Spinal cord (tissue), 10 donors: ENCODE measurements at places on chromosomes 11 and 22. TPM values are rescaled to one million over a fixed set of nuclear protein-coding genes. Genes with fewer than 3 reads are reported as not detected.

The HSCB gene
- 13.2 TPM for polyA plus RNA-seq

The CDC42EP1 gene
- polyA plus RNA-seq = 39.6 TPM

The SCGB1A1 gene
- polyA plus RNA-seq = not detected

The TENM4 gene
- 32.6 TPM for polyA plus RNA-seq

The CBLIF gene
- polyA plus RNA-seq = not detected

The SEPTIN3 gene
- polyA plus RNA-seq = 423 TPM

The SPTBN2 gene
- polyA plus RNA-seq = 78.4 TPM

The MS4A15 gene
- not detected for polyA plus RNA-seq

The TCN1 gene
- polyA plus RNA-seq = not detected

The FGF3 gene
- polyA plus RNA-seq = not detected

The SAA1 gene
- polyA plus RNA-seq = not detected

The SLC22A8 gene
- 44.7 TPM for polyA plus RNA-seq

The MAPK11 gene
- polyA plus RNA-seq = 40.2 TPM

The SCN2B gene
- polyA plus RNA-seq = 12.6 TPM

The MS4A6E gene
- polyA plus RNA-seq = not detected

The POU2AF2 gene
- polyA plus RNA-seq = not detected

The ME3 gene
- polyA plus RNA-seq = 43.9 TPM

The PLA2G6 gene
- polyA plus RNA-seq = 32.8 TPM

The RHOD gene
- polyA plus RNA-seq = 4.3 TPM

The PTGDR2 gene
- polyA plus RNA-seq = 3.2 TPM

The BACE1-AS gene
- polyA plus RNA-seq = 24.7 TPM

The KCNK7 gene
- 0.77 TPM for polyA plus RNA-seq

The FOLH1 gene
- 5.8 TPM for polyA plus RNA-seq

The SLC7A4 gene
- 9.0 TPM for polyA plus RNA-seq

The OR2AT4 gene
- 0.05 TPM for polyA plus RNA-seq

The DDX25 gene
- polyA plus RNA-seq = 38.1 TPM

The OVCH2 gene
- polyA plus RNA-seq = 0.08 TPM

The MMP12 gene
- 0.09 TPM for polyA plus RNA-seq

The HSD17B12 gene
- polyA plus RNA-seq = 91.4 TPM

The ZNF280B gene
- 4.6 TPM for polyA plus RNA-seq

The ABCG4 gene
- polyA plus RNA-seq = 16.9 TPM

The IGSF22 gene
- polyA plus RNA-seq = 4.5 TPM

The OR8G5 gene
- polyA plus RNA-seq = not detected

The NRGN gene
- 31.4 TPM for polyA plus RNA-seq

The CDHR5 gene
- polyA plus RNA-seq = 1.5 TPM

The PGM2L1 gene
- 71.8 TPM for polyA plus RNA-seq

The RGL4 gene
- 2.9 TPM for polyA plus RNA-seq

The CCDC81 gene
- polyA plus RNA-seq = 4.6 TPM

The AIFM3 gene
- polyA plus RNA-seq = 49.0 TPM

The GLYATL2 gene
- 3.7 TPM for polyA plus RNA-seq

The GLYATL1 gene
- polyA plus RNA-seq = 6.1 TPM

The EXPH5 gene
- polyA plus RNA-seq = 0.86 TPM

The ANO5 gene
- polyA plus RNA-seq = 11.5 TPM

The MRE11 gene
- polyA plus RNA-seq = 12.3 TPM

The AIP gene
- polyA plus RNA-seq = 64.5 TPM

The CRYBB2 gene
- polyA plus RNA-seq = 0.93 TPM

The BAIAP2L2 gene
- polyA plus RNA-seq = 8.2 TPM

The TEX54 gene
- 0.57 TPM for polyA plus RNA-seq

The C11orf91 gene
- not detected for polyA plus RNA-seq

The P2RY2 gene
- 0.10 TPM for polyA plus RNA-seq

The B4GAT1 gene
- polyA plus RNA-seq = 171 TPM

The SHANK2 gene
- polyA plus RNA-seq = 35.8 TPM

The EIF3L gene
- polyA plus RNA-seq = 635 TPM

The TSPO gene
- polyA plus RNA-seq = 40.7 TPM

The SEC14L6 gene
- 3.9 TPM for polyA plus RNA-seq

The APOBEC3A gene
- polyA plus RNA-seq = not detected
